Sciatic nerve (tissue), 2 donors: ENCODE measurements at places on chromosomes 13 and 19.

- DNase-seq, result no peak
Measured at GRCh38 chr13:94708031-94708859, 4.1 kb downstream of the SOX21 start.

DNA sequence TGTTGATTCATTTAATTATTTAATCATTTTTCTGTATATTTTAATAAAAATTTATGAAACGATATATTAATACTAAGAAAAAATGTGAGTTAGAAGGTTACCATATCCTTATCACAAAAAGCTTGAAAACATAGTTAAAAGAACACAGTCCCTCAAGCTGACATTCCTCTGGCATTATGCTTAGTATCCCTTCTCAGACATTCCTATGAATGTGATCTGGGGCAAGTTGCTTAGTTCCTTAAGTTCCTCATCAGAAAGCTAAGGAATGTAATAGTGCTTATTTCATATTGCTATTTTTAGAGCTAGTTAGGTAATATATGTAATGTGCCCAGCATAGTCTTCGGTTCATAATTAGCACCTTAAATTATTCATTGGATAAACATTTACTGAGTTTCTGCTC lies 122.8 kb downstream of the MTUS2 start:
- no peak for DNase-seq

- DNase-seq, result no peak
Measured at GRCh38 chr19:46515879-46516350, 20.2 kb upstream of the PNMA8B start.

DNA sequence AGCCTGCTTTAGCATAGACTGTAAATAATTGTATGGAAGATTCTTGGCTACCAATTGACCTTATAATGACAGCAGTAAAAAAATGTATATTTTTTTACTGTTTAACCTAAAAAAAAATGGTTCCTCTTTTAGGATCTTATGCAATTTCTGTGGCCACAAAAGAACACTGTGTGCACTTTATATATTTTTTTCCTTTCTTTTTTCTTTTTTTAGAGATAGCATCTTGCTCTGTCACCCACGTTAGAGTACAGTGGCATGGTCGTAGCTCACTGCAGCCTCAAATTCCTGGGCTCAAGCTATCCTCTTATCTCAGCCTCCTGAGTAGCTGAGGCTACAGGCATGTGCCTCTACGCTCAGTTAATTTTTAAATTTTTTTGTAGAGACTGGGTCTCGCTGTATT lies 6.1 kb downstream of the FLT3 start:
- no peak for DNase-seq

GRCh38 chr13:30340331-30341250 lies 33.2 kb upstream of the KATNAL1 start:
- DNase-seq, result no peak

DNA sequence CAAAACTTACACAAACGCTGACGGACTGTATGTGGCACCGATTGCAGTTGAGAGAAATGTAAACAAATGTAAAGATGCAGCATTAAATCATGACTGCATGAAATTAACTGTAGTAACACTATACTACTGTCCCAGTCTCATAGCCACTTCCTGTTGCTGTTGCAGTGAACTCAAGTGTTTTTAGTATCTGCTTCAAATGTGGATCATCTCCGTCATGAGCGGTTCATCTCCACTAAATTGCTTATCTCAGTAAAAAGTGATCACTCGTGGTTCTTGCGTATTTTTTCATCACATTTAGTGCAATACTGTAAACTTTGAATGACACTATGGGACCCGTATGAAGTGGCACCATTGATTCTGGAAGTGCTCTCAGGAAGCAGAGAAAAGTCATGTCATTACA lies 60.3 kb upstream of the RNF113B start:
- no peak for DNase-seq

DNA sequence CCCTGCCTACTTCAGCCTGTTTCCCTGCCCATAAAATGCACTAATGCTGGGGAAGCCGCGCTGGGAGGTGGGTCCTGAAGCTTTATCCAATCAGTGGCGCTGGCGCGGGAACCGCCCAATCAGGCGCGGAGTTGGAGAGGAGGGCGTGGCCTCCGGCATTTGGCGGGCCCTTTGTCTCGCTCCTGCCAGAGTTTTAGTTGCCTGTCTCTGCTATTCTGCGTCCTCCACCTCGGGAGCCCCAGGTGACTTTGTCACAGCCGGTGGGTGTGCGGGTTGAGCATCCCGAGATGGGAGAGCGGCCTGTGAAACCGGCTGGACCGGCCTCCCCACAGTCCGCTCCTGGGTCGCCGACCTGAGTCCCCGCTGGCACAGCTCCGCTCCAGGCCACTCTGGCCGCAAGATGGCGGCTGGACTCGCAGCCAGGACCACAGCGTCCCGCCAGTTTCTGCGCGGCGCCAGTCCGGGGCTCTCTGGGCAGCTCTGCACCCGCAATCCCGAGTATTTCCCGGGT lies 30.7 kb upstream of the ZNF429 start:
- DNase-seq, result peak; percentile 83

- no peak for DNase-seq
Measured at GRCh38 chr13:27391471-27391870, 32.9 kb upstream of the GTF3A start.

DNA sequence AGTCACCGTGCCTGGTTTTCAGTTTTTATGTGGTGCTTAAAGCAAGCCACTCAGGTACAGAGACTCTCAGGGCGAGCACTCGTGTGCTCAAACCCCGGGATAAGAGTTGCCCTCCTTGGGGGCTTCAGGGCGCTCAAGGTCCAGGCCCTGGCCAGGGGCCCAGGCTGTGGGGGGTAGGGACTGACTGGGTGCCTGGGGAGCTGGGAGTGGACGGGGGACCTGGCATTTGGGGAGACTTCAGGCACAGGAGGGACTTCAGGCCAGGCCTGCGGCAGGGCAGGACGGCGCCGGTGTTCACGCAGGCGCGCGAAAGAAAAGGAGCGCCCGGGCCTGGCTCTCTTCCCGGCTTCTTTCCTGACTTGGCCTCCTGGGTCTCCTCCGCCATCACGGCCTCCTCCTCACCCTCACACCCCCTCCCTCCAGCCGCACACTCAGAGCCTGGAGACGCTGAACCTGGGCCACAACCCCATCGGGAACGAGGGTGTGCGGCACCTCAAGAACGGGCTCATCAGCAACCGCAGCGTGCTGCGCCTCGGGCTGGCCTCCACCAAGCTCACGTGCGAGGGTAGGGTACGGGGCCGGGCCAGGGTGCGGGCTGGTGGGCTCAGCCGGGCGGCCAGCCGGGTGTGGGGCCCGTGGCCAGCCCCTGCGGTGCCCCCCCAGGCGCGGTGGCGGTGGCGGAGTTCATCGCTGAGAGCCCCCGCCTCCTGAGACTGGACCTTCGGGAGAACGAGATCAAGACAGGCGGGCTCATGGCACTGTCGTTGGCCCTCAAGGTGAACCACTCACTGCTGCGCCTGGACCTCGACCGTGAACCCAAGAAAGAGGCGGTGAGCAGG lies 16.1 kb downstream of the NKPD1 start:
- DNase-seq, result no peak

DNA sequence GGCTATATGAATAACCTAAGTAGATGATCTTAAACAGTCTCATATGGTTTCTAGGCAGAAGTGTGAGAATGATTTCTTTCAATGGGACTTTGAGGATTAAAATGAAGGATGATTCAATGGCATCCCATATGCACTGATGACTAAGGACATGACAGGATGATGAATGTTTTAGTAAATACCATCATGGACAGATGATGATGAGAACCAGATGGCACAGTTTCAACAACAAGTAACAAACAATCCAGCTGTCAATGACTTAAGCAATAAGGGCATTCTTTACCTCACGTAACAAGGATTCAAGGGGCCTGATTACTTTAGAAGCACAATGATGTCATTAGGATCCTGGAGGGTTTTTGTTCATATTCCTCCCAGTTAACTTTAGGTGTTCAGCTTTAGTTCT lies 2678.4 kb downstream of the PCDH9 start:
- no peak for DNase-seq

DNA sequence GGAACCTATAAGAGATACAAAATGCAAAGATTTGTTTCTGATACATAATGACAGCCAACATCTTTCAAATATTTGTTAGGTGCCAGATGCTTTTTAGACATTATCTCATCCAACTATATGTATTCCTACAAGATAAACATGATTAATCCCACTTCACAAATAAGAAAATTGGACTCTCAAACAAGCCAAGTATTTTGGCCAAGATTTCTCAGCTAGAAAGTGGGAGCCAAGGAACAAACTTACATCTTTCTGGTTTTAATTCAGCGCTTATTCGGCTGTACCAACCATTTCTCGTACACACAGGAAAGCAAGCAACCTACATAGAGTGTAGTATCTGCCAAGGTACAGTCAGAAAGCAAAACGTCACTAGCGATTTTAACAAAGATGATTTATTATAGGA lies 85.7 kb upstream of the SERP2 start:
- no peak for DNase-seq

GRCh38 chr13:45623516-45624090 lies 8.1 kb upstream of the ERICH6B start:
- DNase-seq, result no peak

GRCh38 chr19:18202397-18202777 lies 1.5 kb downstream of the RAB3A start:
- no peak for DNase-seq

DNA sequence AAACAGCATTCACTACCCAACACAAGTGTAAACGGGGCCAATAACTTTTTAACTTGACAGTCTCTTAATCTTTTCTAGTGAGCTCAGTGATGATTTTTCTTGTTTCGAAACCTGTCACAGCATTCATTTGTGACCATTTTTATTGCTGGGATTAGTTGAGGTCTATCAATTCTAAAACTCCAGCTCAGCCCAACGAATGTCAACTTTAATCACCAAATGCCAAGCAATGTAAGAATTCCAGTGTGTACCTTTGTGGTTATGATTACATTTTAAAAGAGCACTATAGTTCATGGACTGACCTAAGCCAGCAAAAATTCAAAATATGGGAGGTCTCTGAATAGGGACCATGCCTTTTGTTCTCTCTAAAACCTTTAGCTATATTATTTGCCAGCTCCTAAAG lies 694.3 kb upstream of the SGCG start:
- DNase-seq, result no peak

GRCh38 chr19:36547001-36547732 lies 19.1 kb upstream of the ZNF260 start:
- DNase-seq, result no peak

- DNase-seq, result no peak
Measured at GRCh38 chr19:39970425-39970674, 615 bp upstream of the PSMC4 start.

DNA sequence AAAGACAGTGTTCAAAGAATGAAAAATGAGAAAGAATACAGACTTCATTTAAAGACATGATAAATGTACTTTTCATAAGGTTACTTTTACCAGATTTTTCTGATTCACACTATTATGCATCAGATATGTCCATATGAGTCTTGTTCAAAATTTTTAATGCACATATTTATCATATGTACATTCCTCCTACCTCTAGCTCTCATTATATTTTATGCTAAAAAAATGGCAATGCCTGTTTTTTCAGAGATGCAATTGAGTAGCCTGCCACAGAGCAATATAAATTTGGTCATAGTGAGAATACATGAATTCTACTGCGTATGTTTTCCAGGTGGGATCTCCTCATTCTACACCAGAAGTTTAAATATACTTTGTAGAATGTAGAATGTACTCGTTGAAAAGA lies 807.0 kb upstream of the SLITRK6 start:
- no peak for DNase-seq

GRCh38 chr13:100254002-100254401 lies 165.1 kb downstream of the PCCA start:
- no peak for DNase-seq

GRCh38 chr19:41930926-41931592 lies 2.8 kb upstream of the ERFL start:
- no peak for DNase-seq

- DNase-seq, result no peak
Measured at GRCh38 chr13:85141401-85141800, 657.8 kb downstream of the SLITRK6 start.

- peak; percentile 90 for DNase-seq
Measured at GRCh38 chr19:43619262-43620060, at the start of gene ZNF428. Gene ZNF428 (minus strand): TSS chr19:43619629. CDS start chr19:43614304, 5,325 bp downstream.

DNA sequence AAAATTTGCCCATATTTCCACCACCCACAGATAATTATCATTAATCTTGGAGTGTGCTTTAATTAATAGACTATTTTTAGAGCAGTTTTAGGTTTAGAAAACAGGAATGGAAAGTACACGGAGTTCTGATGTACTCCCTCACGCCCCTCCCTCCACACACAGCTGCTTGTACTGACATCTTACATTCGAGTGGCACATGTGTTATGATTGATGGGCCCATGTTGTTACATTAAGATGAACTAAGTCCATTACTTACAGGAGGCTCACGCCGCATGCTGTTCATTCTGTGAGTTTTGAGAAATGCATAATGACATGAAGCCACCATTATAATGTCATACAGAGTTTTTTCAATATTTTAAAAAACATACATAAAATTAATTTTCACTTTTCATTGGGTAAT lies 1.2 kb upstream of the SPATA13 start:
- no peak for DNase-seq

- no peak for DNase-seq
Measured at GRCh38 chr13:20407759-20408158, 117.9 kb downstream of the CRYL1 start.

DNA sequence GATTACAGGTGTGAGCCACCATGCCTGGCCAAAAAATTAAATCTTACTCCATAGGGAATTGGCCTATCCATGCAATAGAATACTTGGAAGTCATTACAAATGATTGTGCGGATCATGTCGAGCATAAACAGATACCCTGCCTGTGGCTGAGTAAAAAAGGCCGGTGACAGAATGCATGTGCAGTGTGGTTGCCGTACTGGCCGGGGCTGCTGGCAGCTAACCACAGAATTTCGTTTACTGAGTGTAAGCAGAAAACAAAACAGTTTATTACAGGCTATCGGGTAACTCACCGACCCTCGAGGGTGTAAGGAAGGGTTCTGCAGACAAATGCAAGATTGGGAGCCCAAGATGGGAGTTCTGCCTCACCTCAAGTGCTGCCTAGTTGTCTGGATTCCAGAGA lies 127.7 kb downstream of the ZIC5 start:
- DNase-seq, result no peak

GRCh38 chr13:29845440-29846056 lies 4.9 kb downstream of the UBL3 start:
- no peak for DNase-seq

DNA sequence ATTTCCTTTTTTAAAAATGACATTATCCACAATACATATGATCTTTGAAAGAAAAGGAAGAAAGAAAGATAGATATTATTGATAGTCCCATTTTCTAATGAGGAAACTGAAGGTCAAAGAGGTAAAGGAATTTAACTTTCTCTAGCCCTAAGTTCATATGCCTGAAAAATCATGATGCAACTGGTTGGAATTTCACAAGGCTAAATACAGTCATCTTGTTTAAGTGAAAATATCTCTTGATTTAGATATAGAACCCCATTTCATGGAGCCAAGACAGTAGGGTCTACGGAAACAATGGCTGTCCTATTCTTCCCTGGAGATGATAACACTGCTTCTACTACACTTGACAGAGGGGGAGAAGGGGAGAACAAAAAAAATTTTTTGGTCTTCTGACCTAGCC lies 366.2 kb downstream of the DNAJC15 start:
- DNase-seq, result no peak

DNA sequence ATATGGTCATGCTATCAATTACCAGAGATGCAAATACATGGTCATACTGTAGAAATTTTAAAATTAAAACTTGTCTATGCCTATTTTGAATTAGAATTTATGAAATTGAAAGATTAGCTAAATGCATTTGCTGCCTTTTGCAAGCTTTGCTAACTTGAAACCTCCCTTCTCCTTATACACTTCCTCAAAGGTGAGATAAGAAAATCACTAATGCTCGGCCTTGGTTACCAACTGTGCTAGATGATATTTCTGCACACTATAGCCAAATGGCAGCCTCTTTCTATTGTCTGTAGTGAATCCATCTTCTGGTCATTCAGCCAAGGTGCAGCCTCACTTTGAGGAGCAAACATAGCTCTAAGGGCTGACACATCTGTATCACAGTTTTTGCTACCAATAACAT lies 31.1 kb upstream of the MYCBP2 start:
- DNase-seq, result no peak
